ENCODE measurements at places on chromosomes 5 and 9. TPM values are rescaled to one million over a fixed set of nuclear protein-coding genes. Genes with fewer than 3 reads are reported as not detected.

Gene NUTM2G
- 0.36 TPM for polyA plus RNA-seq

Gene IFNK
- polyA plus RNA-seq: 0.36 TPM

Gene ADAMTSL1
- polyA plus RNA-seq: 7.1 TPM

Gene C6
- polyA plus RNA-seq: 16.2 TPM

Gene SNCB
- polyA plus RNA-seq: not detected

Gene FEM1C
- polyA plus RNA-seq: 7.7 TPM

Gene ORM2
- 80.9 TPM for polyA plus RNA-seq

Gene TICAM2
- polyA plus RNA-seq: 2.5 TPM

Gene PKD2L2
- 0.11 TPM for polyA plus RNA-seq

Gene JAKMIP2
- polyA plus RNA-seq: 3.8 TPM

Gene ALDH1A1
- polyA plus RNA-seq: 201 TPM

Gene CTNND2
- 27.7 TPM for polyA plus RNA-seq

Gene OBP2B
- polyA plus RNA-seq: not detected

Gene KCNV2
- not detected for polyA plus RNA-seq

Gene SYNPO
- polyA plus RNA-seq: 5.3 TPM

Gene TXNDC8
- not detected for polyA plus RNA-seq

Gene GDF9
- 4.1 TPM for polyA plus RNA-seq

Gene NPR3
- 3.6 TPM for polyA plus RNA-seq

Gene NFIB
- polyA plus RNA-seq: 15.2 TPM

Gene GNE
- polyA plus RNA-seq: 6.5 TPM

Gene AMBP
- 664 TPM for polyA plus RNA-seq

Gene PRRX2
- polyA plus RNA-seq: 23.0 TPM

Gene CFAP77
- polyA plus RNA-seq: 1.2 TPM

Gene DMRTA1
- 0.29 TPM for polyA plus RNA-seq

Gene CMYA5
- polyA plus RNA-seq: 1.1 TPM

Gene EFNA5
- 8.5 TPM for polyA plus RNA-seq

Gene POU5F2
- 0.55 TPM for polyA plus RNA-seq

Gene DOCK8
- 3.0 TPM for polyA plus RNA-seq

Gene PCDHGB3
- polyA plus RNA-seq: not detected

Gene ISCA1
- polyA plus RNA-seq: 38.5 TPM

Gene SH2D3C
- 2.2 TPM for polyA plus RNA-seq

Gene SLC4A9
- polyA plus RNA-seq: 0.53 TPM

Gene TLX3
- polyA plus RNA-seq: 0.22 TPM

Gene CENPK
- polyA plus RNA-seq: 15.3 TPM

Gene OR13C3
- polyA plus RNA-seq: not detected

Gene SOWAHA
- 3.1 TPM for polyA plus RNA-seq

Gene ACOT12
- 2.9 TPM for polyA plus RNA-seq

Gene DOK3
- 2.6 TPM for polyA plus RNA-seq

Gene PDZD2
- polyA plus RNA-seq: 1.7 TPM
